Hematopoietic multipotent progenitor cell treated with erythropoietin and hydrocortisone succinate and interleukin-3 and kit ligand, for 15 days (in vitro differentiated cells): ENCODE measurements at places on chromosomes 1 and 21.

GRCh38 chr1:40665335-40666171 lies at the start of gene RIMS3:
TSS of gene RIMS3 (minus strand) at chr1:40665682. CDS start at chr1:40641925, 23,757 bp downstream.
- DNase-seq: peak; percentile 82

DNA sequence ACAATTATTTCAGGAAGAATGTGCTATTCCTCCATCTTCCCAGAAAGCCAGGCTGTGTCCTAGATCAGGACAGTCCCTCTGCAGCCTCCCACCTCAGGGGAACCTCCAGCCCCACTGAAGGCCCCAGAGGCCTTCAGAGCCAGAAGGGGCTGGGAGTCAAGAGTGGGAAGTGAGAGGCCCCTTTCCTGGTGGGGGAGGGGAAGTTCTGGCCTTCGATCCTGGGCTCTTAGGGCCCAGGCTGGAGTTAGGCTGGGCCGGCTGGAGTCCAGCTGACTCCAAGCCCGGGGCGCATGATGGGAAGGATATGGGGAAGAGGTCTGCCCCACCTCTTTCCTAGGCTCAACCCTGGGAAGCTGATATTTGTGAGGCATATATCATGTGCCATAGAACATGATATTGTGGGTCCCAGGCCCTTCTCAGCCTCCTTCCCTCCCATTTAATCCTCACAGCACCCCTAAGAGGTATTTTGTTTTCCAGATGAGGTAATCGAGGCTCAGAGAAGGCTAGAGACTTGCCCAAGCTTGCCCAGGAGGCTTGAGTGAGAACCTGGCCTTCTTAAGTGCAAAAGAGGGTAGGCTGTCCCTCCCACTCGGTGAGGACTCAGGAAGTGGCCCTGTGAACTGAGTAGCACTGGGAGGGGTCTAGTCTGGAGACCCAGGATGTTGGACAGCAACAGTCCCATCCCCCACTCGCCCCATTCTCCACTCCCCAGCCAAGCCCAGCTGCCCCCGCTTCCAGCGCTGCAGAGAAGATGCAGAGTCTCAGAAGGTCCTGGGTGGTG lies 18.6 kb upstream of the HSPG2 start:
- DNase-seq: no peak

GRCh38 chr1:183544598-183545297 lies 45.5 kb downstream of the NCF2 start:
- no peak for DNase-seq

DNA sequence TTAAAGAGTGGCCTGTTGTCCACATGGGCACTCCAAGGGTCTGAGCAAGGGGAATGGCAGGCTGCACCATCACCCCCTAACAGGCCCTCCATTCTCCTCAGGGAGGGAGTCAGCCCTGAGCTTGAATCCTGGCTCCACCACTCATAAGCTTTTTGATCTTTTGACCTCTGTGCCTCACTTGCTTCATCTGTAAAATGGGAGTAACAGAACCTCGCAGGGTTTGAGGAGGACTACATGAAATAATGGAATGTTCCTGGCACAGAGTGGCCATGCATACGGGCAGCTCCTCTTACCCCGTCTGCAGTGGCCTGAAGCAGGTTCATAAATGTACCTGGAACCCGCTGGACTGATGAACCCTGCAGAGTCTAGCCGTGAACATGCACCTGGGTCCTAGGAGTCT lies 2.1 kb upstream of the XKR8 start:
- DNase-seq: no peak

DNA sequence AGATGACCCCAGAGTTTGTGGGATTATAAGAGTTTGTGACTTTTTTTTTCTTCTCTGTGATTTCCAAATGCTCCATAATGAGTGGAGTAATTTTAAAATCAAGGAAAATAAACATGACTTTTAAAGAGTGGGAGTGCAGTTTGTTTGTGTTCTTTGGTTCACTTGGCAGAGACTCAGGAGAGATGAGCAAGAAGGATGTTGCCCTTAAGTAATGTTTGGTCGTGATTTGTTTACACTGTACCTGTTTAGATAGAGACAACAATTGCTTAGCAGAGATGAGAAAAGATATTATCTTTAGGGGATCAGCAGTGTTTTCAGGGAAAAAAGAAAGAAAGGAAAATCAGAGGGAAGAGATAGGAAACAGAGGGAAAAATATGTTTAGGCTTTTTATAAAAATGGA lies 170.8 kb downstream of the ADSS2 start:
- DNase-seq: no peak

- no peak for DNase-seq
These were observed 398.4 kb downstream of the ZP4 start for GRCh38 chr1:237492359-237492758.

DNA sequence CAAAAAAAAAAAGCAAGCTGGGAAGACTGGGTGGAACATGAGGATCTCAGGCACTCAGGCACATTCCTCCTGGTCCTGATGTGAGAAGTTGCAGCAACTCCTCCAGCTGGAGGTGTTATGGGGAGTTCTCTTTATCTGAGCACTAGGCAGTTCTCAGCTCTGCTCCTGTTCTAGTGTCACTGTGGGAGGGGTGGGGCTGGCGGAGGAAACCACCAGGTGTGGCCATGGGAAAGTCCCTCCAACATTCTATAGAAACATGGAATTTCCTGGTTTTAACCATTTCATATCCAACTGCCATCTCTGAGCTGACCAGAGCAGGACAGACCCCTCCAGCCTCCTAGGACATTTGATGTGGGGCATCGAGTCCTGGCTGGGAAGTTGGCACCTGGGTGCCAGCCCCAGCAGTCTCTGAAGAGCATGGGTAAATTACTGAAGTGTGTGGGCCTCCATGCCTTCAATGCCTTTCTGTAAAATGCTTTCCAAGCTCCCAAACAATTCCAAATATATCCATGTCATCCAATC lies 804 bp upstream of the IKBKE start:
- no peak for DNase-seq

DNA sequence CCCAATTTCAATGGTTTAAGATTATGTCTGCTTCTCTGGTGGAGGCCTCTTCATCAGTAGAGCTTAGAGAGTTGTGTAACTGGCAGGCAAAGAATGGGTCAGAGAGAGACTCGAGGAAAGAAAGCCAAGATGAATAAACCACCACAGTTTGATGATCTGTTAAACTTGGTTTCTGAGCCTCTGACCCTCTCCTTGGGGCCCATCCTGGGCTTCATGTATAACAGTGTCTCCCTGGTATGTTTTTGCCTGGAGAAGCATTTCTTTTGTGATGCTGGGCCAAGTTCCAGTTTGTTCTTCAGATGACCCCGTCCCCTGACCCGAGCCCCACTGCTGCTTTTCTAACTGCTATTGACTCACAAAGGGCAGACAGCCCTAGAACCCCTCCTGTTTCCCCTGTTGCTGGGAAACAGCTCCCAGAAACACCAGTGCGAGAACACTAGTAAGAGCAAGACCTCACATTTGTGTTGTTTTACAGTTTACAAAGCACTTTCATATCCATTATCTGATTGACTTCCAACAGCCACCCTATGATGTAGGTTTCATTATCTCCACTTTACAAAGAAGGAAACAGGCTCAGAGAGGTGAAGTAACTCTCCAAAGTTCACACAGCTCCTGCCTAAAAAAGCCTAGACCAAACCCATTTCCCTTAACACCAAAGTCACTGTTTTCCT lies 9.0 kb downstream of the CD2 start:
- no peak for DNase-seq

GRCh38 chr1:27603309-27603680 lies 649 bp downstream of the AHDC1 start:
- no peak for DNase-seq
